NT2/D1 (cell line): ENCODE measurements at places on chromosomes 3 and 15.

DNA sequence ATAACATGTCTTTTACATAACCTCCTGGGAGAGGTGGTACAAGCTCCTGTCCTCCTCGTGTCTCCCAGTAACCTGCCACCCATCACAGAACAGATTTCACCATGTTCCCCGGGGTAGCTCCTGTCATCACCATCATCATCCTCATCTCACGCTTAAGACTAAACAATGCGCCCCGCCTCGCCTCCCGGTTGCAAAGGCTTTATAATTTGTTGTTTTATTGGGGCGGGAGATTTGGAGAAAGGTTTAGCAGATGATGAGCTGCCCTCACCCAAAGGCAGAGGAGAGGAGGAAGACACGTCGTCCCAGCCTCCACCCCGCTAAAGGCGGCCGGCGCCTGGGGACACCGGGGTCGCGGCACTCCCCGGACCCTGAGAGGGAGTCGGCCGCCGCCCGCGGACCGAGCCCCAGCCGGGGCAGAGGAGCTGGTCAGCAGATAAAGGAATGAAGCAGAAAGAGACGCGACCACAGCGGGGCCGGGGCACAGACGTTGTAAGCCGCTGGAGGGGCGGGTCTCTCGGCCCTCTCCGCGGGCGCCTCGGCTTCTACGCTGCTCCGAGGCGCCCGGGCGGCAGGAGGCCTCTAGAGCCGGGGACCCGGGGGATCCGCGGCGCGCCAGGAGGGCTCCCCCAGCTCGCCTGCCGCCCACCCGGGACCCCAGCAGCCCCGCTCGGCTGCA, 589 bp downstream of the HERC1 start:
- no peak for DNase-seq

- DNase-seq = no peak
Measured at GRCh38 chr15:43876872-43877271, 50.1 kb downstream of the WDR76 start.

GRCh38 chr3:192993411-192993810, 75.8 kb upstream of the MB21D2 start:
- DNase-seq = no peak

DNA sequence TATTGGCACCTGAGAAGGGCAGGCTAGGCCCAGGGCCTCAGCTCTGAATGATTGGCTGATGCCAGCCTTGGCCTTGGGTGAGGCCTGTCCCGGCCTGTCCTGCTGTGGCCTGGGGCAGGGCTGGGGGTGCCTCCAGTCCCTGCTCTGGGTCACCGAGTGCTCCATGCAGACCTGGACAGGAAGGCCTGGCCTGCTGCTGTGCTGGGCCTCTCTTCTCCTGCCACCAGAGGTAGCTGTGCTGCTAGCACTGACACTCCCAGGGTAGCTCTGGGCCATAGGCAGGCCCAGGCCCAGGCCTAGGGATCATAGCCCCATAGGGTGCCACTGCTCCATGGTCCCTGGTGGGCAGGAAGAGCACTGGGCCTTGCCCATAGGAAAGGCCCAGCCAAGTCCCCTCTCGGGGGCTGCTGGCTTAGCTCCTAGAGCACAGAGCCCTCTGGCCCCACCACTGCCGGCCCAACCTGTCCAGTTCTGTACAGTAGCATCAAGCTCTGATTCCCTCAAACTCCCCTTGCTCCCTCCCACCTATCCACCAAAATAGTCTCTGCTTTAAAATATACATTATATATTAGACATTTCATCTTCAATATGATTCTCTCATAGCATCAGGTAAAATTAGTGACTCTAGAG, 18.2 kb downstream of the ABTB1 start:
- peak; percentile 35 for DNase-seq

- no peak for DNase-seq
Measured at GRCh38 chr15:65580287-65580686, 30.6 kb downstream of the INTS14 start.
